ENCODE measurements at places on chromosomes 11 and 22. TPM values are rescaled to one million over a fixed set of nuclear protein-coding genes. Genes with fewer than 3 reads are reported as not detected.

- DNase-seq = no peak
Observed at GRCh38 chr11:57155838-57156607, 25.7 kb upstream of the LRRC55 start.

DNA sequence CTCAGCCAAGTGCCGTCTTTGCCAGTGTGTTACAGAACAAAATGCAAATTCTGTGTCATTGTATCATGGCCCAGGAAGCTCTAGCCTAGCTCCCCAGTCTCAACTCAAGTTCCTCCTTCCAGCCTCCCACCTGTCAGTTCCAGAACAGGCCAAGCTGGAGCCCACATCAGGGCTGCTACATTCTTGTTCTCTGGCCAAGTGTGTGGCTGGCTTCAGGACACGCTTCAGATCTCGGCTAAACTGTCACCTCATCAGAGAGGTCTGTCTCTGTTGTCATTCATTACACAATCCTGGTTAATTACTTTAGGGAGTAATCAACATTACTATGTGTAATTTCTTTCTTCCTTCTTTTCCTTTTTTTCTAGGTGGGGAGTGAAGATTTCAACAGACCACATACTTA lies 347.0 kb upstream of the SYN3 start:
- DNase-seq = no peak

Gene PCNX3
- total RNA-seq = 30.6 TPM

GRCh38 chr11:38530226-38530625 lies 1932.2 kb upstream of the RAG2 start:
- DNase-seq = no peak

Gene KRTAP5-10
- total RNA-seq = not detected

GRCh38 chr22:19714312-19715187 lies at the start of gene SEPTIN5:
SEPTIN5 (plus strand) TSS chr22:19714503; CDS start chr22:19714589, 86 bp downstream.
- no peak for DNase-seq

DNA sequence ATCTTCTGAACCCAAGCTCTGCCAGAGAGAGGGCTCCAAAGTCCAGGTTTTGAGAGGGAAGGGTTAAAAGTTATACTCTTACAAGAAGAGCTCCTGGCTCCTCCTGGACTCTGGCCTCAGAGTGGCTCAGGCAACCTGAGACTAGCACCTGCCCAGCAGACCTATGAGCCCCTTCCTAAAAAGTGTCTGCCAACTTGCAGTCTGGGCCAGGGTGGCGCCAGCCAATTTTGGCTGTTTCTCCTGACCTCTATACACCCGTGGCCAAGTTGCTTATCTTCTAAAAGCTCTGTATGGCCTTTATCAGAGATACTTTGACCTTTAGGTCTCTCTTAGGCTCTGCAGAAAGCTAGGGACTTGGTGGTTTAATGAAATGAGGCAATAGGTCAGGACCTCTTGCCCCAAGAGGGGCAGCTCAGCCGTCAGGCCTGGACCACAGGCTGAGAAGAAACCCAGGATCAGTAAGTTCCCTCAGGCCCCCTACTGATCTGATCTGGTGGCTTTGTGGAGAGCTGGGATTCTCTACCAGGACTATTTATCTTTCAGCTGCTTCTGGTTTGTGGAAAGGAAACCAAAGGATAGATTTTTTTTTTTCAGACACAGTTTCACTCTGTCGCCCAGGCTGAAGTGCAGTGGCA lies 10.3 kb upstream of the UCP3 start:
- DNase-seq = no peak

GRCh38 chr11:29184939-29185890 lies 831.6 kb downstream of the KCNA4 start:
- no peak for DNase-seq

DNA sequence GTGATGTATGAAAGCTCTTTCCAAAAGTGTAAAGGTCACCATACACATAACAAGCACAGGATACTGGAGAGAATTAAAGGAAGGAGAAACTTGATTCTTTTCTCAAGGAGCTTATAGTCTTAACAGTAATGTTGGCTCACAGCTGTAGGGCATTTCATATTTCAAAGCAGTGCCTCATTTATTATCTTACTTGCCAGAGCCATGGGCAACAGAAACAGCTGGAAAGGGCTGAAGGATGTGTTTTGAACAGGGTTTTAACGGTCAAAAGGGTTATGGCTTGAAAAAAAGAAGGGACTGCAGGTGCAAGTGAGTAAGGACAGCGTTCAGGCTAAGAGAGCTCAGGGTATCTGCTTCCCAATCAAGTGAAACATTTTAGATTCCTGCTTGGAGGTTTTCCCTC lies 2.7 kb upstream of the GRAMD1B start:
- no peak for DNase-seq

Measured in mesenteric fat pad (tissue), 1 donor.